ENCODE measurements at places on chromosomes 7 and 10. TPM values are rescaled to one million over a fixed set of nuclear protein-coding genes. Genes with fewer than 3 reads are reported as not detected.

CFAP46 gene
- total RNA-seq: 0.41 TPM

GRCh38 chr10:119301397-119301796 lies 94.0 kb downstream of the GRK5 start:
- no peaks in the 10 kb centered on the region for H3K27me3 ChIP-seq
- H3K36me3 ChIP-seq: no peaks in the 10 kb centered on the region
- H3K27ac ChIP-seq: peak overlapping the region; percentile 73
- H3K4me3 ChIP-seq: no peak overlapping the region
- H3K4me1 ChIP-seq: peaks cover 79% of the 10 kb centered on the region
- DNase-seq: no peak

DNA sequence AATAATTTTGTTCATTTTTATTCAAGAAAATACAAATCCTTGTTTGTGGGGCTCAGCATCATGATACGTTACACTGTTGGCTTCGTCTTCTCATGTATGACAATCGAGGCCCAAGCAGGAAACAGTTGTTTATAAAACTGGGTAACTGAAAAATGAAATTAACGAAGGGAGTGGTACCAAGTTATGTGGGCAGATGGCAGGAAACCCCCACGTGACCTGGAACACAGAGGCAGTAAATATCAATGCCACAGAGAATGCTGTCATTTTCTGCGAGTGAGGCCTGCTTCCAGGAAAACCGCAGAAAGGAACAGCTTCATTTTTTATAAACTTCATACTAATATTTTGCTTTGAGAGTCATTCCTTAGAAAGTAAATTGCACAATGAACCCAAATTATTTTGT lies 201.0 kb upstream of the ADARB2 start:
- no peaks in the 10 kb centered on the region for H3K36me3 ChIP-seq
- H3K27ac ChIP-seq: no peak overlapping the region
- H3K27me3 ChIP-seq: no peaks in the 10 kb centered on the region
- no peak for DNase-seq

GRCh38 chr7:113267885-113268284 lies 149.5 kb upstream of the SMIM30 start:
- no peak overlapping the region for H3K27ac ChIP-seq
- no peaks in the 10 kb centered on the region for H3K4me1 ChIP-seq
- no peaks in the 10 kb centered on the region for H3K36me3 ChIP-seq
- H3K4me3 ChIP-seq: no peak overlapping the region
- no peak for DNase-seq

DNA sequence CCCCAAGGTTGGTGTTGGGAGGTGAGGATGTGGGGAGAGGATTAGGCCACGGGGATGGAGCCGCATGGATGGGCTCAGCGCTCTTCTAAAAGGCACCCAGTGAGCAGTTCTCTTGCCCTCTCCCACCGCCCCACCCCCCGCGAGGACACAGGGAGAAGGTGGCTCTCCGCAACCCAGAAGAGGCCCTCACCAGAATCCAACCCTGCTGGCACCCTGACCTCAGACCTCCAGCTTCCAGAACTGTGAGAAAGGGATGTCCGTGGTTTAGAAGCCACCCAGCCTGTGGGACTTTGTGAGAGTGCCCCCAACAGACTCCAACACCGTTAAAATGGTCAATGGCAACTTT lies 242.8 kb upstream of the PPP2R2D start:
- H3K27ac ChIP-seq: no peak overlapping the region
- DNase-seq: peak; percentile 36
- H3K4me1 ChIP-seq: no peaks in the 10 kb centered on the region
- no peaks in the 10 kb centered on the region for H3K36me3 ChIP-seq

DNA sequence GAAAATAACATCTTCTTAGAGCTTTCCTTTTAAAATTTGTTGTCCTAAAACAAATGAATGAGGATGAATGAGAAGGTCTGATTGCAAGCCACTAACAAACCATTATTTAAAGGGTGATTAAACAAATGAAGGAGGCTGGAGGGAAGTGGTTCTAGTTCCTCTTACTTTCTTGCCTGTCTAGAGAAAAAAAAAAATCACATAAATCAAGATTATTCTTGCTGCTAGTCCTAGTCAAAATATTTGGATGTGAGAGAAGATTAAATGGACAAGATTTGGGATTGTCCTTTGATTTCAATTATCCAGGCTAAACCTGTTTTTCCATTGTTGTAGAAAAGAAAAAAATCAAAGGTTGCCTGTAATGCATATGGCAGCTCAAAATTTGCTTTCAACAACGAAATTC lies 3.3 kb downstream of the SKAP2 start:
- no peaks in the 10 kb centered on the region for H3K27me3 ChIP-seq
- H3K4me1 ChIP-seq: no peaks in the 10 kb centered on the region
- no peak overlapping the region for H3K27ac ChIP-seq
- no peaks in the 10 kb centered on the region for H3K36me3 ChIP-seq
- no peak for DNase-seq
- H3K4me3 ChIP-seq: no peak overlapping the region

DNA sequence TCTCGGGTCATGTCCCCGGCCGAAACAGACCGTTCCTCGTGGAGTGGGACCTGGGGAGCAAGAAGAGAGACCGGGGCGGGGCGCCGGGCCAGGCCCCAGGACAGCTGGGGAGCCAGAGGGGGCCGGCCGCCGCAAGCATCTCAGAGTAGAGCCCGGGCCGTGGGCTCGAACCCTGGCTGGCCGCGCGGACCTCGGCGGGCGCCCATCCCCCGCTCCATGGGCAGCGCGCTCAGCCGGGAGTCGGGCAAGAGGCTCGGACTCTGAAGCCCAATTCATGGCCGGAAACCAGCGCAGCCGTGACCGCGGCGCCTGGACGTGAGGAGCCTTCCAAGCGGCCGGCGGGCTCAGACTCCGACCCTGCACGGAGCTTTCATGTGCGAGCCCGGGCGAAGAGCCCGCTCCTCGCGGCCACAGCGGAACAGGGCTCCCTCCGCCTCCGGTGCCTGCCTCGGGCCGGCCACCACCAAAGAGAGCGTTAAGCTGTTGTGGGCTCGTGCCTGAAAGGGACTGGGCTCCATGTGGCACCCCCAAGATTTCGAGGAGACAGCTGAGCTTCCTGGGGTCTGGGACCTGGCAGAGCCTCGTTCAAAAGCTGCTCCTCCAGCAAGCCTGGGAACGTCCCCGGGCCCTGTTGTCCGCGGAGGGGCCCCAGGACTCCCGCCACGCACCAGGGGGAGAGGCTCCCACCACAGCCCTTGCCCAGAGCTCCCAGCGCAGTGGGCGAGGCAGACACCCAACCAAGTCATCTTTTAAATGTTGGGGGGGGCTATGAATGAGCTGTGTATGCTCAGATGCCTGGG lies 757 bp upstream of the GRID1 start:
- H3K36me3 ChIP-seq: no peaks in the 10 kb centered on the region
- H3K27me3 ChIP-seq: peaks cover 78% of the 10 kb centered on the region

GRCh38 chr10:62625484-62625883 lies 179.0 kb upstream of the ADO start:
- H3K36me3 ChIP-seq: no peaks in the 10 kb centered on the region
- H3K4me1 ChIP-seq: no peaks in the 10 kb centered on the region
- H3K27ac ChIP-seq: no peak overlapping the region
- H3K27me3 ChIP-seq: no peaks in the 10 kb centered on the region
